ENCODE measurements at places on chromosomes 3 and 15.

- DNase-seq: no peak
Observed at GRCh38 chr3:44132593-44132992, 109.1 kb upstream of the TOPAZ1 start.

- no peak for DNase-seq
Observed at GRCh38 chr15:61036136-61036535, 193.0 kb downstream of the RORA start.

DNA sequence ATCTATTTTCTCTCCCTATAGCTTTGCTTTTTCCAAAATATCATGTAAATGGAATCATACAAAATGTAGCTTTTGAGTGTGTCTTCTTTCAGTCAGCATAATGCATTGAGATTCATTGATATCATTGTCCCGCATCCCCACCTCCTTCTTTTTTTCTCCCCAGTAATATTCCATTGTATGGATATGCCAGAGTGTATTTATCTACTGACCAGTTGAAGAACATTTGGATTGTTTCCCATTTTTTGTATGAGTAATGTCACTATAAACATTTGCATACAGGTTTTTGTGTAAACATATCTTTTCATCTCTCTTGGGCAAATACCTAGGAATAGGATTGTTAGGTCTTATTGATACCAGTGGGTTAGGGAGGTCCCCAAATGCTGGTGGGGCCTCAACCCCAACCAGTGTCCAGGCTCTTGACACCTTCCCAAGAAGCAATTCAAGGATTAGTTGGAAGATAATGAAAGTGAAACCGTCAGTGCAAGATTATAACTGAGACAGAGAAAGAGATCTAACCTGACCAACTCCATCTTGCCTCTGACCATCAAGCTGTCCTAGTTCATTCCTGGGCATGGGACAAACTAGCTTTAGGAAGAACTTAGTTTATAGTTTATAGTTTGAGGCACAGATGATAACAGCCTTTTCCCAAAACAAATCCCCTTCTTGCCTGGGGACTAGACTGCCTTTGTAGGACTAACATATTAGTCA, 7.4 kb upstream of the SLC33A1 start:
- DNase-seq: no peak

DNA sequence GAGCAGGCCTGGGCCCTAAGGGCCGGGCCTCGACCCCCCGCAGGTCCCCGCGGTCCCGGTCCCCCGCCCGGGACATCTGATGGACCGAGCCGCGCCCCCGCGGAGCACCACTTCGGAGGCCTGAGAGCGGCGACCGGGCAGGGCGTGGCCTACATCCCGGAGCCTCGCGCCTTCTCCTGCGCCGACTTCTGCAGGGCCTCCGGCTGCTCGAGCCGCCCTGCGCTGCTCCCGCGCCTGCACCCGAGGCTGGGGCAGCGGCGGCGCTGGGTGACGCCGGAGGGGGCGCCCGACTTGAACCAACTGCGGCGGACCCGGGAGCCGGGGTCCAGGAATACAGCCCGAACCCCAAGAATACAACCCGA, 14.9 kb upstream of the GP9 start:
- DNase-seq: peak; percentile 42

GRCh38 chr3:152399374-152399773, 130.6 kb downstream of the MBNL1 start:
- no peak for DNase-seq

GRCh38 chr3:139198929-139199328, 144.9 kb upstream of the MRPS22 start:
- DNase-seq: no peak

DNA sequence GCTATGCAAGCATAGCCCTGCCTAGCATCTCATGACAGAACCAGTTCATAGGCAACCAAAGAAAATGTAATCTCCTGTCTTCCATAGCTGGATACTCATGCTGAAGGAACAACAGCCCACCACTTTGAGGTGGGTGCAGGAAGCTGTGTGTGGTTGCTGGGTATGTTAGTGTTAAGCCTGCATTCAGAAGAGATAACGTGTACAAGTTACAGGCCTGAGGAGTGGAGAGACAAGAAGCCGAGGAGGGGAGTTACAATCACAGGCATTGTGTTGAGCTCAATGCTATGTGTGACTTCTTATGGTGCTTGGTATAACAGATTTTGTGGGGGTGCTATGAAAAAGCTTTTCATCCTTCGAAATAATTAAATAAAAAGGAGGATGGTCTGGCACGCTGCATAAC, 42.8 kb upstream of the SECISBP2L start:
- no peak for DNase-seq

GRCh38 chr3:65659396-65659795, 379.3 kb downstream of the MAGI1 start:
- DNase-seq: no peak

- peak; percentile 26 for DNase-seq
Observed at GRCh38 chr15:75229191-75230015, 27.7 kb downstream of the C15orf39 start.

GRCh38 chr3:195906865-195907683, 1.3 kb downstream of the TNK2 start:
- DNase-seq: peak; percentile 40

- DNase-seq: peak; percentile 32
Observed at GRCh38 chr15:34436126-34436955, 1.3 kb downstream of the GOLGA8A start.

GRCh38 chr3:59163953-59164352, 114.1 kb upstream of the CFAP20DC start:
- DNase-seq: no peak

Data from D341Med (cell line).